ENCODE measurements at places on chromosomes 7 and 10. TPM values are rescaled to one million over a fixed set of nuclear protein-coding genes. Genes with fewer than 3 reads are reported as not detected.

The DDC gene
- total RNA-seq = not detected

GRCh38 chr10:102196893-102197292, 29.2 kb upstream of the ELOVL3 start:
- no peak for DNase-seq

GRCh38 chr7:74206589-74207120, 3.2 kb upstream of the LAT2 start:
- peak; percentile 95 for DNase-seq

The RPEL1 gene
- total RNA-seq = not detected

DNA sequence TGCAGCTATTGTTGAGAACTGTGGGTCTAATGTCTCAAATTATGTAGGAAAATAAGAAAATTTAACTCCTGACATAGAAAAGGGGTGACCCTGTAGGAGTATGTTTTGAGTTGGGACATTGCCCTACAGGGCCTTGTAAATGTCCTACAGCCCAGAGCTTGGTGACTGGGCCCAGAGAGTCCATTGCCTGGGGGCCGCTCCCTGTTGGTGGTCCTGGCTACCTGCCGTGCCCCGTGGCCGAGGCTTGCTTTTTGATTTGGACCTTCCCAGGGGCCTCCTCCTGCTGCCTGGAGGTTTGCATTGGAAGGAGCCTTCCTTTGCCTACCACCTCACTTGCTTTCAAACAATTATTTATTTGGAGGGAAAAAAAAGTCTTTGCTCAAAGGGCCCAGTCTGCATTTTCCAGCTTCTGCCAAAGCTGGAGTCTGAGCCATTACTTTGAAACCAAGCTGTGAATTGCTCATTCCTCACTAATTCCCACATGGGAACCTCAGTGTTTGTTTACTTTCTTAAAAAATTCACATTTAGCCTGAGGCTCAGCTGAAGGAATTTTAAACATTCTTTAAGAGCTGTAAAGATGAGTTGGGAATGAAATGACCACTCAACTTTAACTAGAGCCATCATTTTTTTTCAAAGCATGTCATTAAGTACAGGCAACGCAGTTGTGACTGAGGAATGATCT, 355.0 kb downstream of the GLRX3 start:
- DNase-seq = peak; percentile 14

The ECHDC3 gene
- total RNA-seq = 8.6 TPM

The RARRES2 gene
- total RNA-seq = 261 TPM

DNA sequence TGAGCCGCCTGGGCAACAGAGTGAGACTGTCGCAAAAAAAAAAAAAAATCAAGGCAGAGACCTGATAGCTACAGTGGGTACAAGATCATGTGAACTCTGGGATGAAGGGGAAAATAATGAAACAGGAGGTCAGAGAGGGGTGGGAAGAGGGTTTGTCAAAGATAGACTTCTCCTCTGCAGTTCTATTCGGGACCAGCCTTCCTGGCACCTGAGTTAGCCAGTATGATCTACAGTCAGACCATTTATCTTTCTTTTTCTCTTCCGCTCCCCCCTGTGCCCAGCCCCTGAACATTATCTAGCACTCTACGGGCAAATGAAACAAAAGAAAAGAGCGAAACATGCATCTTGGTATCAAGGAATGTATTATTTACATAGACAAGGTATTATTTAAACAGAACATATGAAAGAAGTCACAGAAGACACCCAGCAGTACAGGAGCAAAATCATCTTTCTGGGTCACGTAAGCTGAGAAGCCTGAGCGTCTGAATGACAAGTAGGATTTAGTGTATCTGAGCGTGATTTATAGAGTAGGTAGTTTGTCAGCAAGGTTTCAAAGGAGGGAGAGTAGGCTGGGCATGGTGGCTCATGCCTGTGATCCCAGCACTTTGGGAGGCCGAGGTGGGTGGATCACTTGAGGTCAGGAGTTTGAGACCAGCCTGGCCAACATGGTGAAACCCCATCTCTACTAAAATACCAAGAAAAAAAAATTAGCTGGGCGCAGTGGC, 109.0 kb downstream of the PRKCQ start:
- no peak for DNase-seq

DNA sequence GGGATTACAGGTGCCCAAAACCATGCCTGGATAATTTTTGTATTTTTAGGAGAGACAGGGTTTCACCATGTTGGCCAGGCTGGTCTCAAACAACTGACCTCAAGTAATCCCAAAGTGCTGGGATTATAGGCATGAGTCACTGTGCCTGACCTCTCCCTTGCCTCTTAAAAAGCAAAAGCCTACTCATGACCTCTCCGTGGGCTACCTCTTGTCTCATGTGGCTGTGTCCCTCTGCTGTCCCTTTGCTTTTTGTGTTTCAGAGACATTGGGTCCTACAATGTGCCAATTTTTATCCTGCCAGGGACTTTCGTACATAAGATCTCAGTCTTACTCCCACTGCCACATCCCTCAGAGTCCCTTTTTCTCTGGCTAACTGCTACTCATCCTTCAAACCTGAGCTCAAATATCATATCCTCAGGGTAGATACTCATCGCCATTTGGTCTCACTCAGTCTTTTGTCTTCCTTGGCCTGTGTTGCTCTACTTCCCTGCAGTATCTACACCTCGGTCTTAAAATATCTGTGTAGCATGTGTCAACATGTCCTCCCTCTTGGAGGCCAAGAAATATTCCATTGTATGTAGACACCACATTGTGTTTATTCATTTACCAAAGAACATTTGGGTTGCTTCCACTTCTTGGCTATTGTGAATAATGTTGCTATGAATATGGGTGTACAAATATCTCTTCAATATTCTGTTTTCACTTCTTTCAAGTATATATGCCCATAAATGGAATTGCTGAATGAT, 465.0 kb upstream of the KLF6 start:
- no peak for DNase-seq

The TM9SF3 gene
- total RNA-seq = 130 TPM

DNA sequence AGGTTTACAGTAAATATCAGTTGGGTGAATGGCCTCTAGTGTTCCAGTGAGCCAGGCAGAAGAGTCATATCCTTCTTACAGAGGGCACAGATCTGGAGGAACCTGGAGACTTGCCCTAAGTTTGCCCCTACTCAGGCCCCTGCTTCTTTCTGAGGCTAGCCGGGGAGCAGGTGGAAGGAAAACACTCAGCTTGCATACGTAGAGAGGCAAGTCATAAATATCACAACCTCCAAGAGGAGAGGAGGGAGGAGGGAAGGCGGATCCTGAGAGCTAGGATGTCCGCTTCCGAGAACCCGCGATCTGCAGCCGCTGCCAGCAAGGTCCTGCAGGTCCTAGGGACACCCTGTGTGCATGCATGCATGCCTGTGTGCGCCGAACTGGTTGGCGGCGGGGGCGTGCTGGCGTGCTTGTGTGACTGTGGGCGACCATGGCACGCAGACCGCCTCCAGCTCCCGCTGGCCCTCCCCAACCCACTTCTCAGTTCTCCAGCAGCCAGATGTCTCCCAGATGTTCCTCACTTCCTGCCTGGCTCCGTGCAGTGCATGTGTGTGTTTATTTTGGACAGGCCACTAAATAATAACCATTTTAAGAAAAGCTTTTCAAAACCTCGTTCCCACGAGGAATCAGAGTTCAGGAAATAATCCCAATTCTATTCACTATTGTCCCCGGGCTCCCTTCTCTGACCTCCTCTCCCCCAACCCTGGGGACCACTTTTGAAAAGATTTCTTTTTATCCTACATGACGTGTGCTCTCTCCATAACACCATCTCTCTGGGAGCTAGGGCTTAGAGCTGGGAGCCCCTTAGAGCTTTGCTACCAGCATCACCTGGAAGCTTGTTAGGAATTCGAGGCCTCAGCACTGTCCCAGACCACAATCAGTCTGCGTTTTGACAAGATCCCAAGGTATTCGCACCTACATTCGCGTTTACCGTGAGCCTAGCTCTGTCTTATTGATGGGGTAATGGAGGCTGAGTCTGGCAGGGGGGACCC, 32.4 kb downstream of the UNC5B start:
- peak; percentile 76 for DNase-seq

DNA sequence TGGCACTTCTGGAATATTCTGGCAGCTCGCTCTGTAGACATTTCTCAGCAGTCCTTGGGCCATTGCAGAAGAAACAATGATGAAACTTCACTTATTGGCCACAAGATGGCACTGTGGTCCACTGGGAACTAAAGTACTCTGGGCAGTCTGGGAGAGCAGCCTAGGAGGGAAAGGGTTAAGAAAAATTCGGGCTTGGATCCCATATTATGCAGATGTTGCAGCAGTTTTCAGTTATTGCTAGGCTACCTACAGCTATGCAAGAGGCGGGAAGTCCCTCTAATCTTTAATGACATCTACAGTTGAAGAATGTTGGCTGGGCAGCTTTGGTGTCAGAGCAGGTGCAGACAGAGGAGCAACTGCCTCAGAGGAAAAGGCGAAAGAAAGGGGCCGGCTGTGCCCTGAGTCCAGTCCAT, 201.7 kb upstream of the PRSS58 start:
- no peak for DNase-seq

DNA sequence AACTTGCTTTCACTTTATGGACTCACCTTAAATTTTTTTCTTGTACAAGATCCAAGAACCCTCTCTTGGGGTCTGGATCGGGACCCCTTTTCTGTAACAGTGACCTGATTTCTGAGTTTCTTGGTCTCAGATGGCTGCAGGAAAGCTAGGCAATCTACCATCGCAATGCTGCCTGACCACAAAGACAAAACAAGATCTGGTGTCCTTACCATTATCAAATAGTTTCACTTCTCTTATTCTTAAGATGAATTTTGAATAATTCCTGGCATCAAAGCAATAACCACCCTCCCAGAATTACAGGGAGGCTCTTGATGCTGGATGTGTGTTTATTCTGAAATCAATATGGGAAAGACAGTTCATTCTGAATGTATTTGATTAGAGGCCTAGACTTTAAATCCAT, 77.4 kb upstream of the FRMD4A start:
- no peak for DNase-seq

- DNase-seq = peak; percentile 92
Observed at GRCh38 chr7:101688183-101688831, 59.2 kb upstream of the MYL10 start.

DNA sequence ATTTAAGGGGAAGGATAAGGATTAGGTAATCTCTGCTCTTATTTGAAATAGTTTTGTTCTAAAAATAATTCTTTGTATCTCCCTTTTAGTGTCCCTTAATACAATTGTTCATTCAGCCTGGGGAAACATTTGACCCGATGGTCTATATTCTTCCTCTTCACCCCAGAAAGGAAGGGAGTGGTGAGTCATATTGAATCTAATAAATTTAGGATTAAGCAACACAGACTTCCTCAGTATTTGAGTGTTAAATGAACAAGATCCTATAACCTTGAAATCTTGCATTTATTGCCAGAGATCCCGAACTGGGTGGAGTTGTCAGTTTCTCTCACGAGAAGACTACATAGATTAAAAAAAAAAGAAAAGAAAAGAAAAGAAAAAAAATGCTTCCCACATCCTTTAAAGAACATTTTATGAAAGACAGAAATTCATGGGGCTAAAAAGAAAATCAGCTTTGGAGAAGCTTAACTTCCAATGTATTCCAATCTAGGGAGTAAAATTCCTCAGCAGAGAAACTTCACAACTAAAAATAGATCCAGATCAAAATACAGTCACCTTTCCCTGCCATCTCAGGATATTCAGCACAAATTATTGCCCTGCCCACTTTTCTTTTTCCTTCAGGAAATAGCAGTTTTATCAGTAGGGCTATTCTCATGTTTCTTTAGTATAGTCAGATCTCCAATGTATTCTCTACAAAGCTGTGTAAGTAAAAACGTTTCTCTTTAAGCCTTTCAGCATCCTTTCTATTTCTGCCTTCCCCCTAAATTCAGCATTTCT, 82.2 kb downstream of the SEMA3D start:
- no peak for DNase-seq

DNA sequence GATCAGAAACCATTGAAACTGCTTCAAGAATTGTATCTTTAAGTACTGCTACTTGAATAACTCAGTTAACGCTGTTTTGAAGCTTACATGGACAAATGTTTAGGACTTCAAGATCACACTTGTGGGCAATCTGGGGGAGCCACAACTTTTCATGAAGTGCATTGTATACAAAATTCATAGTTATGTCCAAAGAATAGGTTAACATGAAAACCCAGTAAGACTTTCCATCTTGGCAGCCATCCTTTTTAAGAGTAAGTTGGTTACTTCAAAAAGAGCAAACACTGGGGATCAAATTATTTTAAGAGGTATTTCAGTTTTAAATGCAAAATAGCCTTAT, 14.7 kb downstream of the HNRNPA2B1 start:
- DNase-seq = no peak

GRCh38 chr10:775245-776075, 86.0 kb upstream of the DIP2C start:
- no peak for DNase-seq

- no peak for DNase-seq
Observed at GRCh38 chr7:42285383-42285824, 48.4 kb upstream of the GLI3 start.

DNA sequence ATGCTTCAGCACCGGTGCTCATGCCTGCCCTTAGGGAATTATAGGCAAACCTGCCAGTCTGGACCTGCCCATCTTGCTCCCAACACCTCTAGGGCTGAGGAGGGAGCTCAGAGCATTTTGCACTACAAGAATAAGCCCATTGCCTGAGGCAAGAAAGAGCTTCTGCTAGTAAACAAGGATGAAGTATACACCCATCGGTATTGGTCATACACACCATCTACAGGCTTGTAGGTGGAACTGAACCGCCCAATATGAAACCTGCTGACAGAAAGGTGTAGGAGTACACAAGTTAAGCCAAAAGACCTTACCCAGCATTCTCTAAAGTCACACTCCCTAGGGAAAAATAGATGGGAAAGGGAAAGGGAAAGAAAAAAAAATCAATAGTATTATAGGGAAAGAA, 957.0 kb upstream of the LRRTM3 start:
- DNase-seq = no peak
